Activated CD8-positive, alpha-beta T cell treated with anti-CD3 and anti-CD28 coated beads for 36 hours (primary cell): ENCODE measurements at places on chromosomes 7 and 10. TPM values are rescaled to one million over a fixed set of nuclear protein-coding genes. Genes with fewer than 3 reads are reported as not detected.
A peak's percentile ranks its signal among the peaks of the same experiment; 100 is the strongest.

The PON3 gene
- total RNA-seq, result not detected

The COG5 gene
- total RNA-seq, result 40.3 TPM

The ARF5 gene
- total RNA-seq, result 106 TPM

The GPR158 gene
- total RNA-seq, result not detected

The MMP21 gene
- total RNA-seq, result not detected

The SPAG6 gene
- not detected for total RNA-seq

The SPDYE11 gene
- total RNA-seq, result not detected

DNA sequence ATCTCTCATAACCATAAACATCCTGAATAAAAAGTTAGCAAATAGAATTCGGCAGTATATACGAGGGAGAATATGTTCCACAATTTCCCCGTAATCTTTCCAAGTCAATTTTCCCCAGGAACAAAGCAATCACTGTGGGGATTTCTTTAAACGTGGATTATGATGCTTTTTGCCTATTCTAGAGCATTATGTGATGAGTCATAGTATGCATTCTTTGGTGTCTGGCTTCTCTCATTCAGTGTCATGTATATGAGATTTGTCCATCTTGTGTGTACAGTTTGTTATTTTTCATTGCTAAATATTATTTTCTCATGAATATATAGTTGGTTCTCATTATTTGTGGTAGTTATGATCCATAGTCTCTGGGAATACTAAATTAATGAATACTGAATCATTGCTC is 9.9 kb upstream of the OR9A4 start:
- no peak for DNase-seq

GRCh38 chr10:15316871-15317464 is 54.1 kb downstream of the FAM171A1 start:
- DNase-seq, result no peak

- DNase-seq, result no peak
Observed at GRCh38 chr10:118725886-118726500, 28.8 kb downstream of the CACUL1 start.

DNA sequence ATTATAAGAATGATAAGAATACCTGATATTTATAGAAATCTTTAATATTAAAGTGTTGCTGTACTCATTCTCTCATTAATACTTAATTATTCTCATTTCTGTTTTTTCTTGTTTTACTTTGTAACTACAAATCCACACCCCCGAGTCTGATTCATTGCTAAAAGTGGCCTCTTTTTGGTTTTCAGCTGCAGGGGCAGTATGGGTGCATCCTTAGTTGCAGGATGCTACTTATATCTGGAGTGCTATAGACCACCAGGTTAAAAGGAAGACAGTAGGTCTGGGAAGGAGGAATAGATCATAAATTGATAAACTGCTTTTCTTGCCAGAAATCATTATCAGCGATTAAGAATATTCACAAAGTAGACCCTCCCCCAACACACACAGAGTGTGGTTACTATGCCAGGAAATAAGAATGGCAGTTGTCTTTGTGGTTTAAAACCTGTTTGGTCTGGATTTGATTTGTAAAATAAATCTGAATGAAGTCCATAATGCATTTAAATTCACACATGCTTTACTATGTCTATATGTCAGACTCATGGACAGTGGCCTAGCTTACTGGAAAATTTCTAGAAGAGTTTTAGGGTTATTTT is 96.5 kb downstream of the NRF1 start:
- no peak for DNase-seq

DNA sequence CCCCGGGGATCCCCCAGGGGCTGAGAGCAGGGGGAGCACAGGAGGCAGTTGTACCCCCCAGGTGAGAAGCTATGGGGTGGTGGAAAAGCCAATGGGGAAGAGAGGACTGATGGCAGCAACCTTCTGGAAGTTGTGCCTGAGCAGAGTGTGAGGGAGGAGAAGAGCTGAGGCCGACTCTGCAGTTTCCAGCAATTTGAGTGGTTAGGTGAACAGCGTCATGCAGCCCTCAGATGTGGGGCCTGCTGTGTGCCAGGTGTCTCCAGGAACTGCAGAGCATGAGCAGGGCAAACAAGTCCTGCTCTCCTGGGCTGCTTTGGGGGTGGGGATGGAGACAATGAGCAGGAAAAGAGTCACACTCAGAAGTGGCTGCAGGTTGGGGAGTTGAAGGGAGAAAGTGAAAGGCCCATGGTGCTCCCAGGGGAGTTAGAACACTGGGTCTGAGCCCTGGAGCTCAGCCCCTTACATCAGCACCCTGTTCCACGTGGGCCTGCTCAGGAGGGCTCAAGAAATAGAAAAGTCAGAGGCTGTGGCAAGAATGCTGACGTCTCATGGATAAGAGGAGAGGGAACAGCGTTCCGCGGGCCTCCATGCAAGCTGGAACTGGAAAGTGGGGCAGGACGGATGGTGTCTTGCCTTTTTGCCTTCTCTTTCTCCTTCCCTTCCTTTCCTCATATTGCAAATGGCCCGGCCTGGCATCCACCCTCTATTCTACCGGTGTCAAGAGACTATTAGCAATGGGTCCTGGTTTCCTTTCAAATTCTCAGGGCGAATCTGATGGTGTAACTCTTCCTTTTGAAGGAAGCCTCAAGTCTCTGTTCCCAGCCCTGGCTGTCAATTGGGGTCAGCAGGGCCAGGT is 4.0 kb upstream of the AFAP1L2 start:
- no peak for DNase-seq

- no peak for DNase-seq
Observed at GRCh38 chr7:126845331-126845730, 407.4 kb downstream of the GRM8 start.

DNA sequence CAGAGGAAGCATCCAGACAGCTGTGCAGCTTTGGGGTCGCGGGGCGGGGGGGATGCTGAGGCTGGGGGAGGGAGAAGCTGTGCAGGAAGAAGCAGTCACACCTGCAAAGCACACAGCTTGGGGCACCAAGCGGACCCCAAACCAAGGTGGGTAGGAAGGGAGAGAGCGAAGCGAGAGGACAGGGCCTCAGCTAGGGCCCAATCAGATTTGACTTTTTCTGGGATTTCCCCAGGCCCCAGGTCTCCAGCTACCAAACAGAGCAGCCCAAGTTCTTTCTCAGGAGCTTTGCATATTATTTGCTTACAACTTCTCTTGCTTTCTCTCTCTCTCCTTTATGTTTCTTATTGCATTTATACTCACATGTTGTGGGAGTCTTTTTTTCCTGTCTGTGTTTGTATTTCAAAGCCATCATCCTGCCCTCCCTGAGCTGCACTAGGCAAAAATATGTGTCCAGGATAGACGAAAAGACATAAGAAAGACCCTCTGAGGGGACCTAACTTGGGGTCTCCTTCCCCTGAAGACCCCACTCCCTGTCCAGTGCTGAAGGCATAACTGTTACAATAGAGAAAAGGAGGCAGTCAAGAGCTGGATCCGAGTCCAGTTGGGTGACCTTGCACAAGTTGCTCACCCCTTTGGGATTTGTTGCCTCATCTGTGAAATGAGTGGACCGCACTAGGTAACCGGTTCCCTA is 50.6 kb upstream of the SMNDC1 start:
- DNase-seq, result peak; percentile 35

- DNase-seq, result no peak
Observed at GRCh38 chr7:135158141-135158655, 10.3 kb downstream of the TMEM140 start.

DNA sequence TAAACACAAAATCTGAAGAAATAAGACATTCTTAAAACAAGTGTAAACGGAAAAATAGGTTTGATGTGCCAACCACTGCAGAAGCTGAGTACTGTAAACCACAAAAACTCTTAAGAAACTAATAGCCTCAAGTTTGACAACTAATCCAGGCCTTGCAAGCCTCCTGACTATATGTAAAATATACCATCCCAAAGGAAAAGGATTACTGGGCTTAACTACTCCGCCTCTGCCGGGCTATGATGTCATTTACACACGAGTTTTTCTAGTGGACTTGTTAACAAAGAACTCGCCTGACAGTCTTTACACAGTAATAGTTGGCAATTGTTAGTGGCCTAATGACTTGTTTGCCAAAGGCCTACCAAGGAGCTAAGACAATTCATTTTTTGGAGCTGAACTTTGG is 2.1 kb downstream of the KIF5B start:
- no peak for DNase-seq

DNA sequence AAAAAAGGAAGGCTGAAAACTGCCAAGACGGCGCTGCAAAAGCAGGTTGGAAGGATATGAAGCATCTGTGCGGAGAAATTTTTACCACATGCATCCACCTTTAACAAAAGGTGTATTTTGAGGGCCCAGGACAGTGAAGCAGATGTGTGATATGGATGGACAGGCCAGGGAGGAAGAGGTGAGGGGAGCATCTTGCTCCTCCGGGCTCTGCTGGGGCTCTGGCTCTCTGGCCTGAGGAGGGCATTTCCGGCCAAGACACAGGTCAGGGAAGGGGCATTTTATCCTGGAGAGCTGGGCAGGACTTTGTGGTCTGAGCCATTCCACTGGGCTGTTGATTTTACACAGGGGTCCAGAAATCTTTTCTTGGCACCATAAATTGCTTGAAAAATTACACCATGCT is 175.1 kb downstream of the ZMYND11 start:
- DNase-seq, result no peak

DNA sequence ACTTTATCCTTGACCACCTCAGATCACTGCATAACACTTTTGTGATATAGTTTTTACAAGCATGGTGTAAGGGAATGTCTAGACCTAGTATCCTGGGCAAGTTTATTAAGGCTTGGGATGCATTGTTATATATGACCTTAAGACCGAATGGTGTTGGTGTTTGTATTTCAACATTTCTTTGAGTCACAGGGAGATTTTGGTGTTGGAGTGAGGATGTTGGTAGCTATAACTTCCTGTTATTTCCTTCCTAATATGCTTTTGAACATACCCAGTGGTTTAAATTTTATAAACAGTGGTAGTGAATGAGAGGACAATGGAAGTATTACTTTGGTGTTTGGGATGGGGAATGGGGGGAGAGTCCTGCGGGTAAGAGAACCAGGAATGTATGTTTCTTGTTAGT is 2.6 kb downstream of the EXOC4 start:
- no peak for DNase-seq

- no peak for DNase-seq
Observed at GRCh38 chr10:123141791-123142700, 5.9 kb upstream of the HMX2 start.

GRCh38 chr7:78406531-78406930 is 608.0 kb downstream of the PHTF2 start:
- DNase-seq, result no peak

DNA sequence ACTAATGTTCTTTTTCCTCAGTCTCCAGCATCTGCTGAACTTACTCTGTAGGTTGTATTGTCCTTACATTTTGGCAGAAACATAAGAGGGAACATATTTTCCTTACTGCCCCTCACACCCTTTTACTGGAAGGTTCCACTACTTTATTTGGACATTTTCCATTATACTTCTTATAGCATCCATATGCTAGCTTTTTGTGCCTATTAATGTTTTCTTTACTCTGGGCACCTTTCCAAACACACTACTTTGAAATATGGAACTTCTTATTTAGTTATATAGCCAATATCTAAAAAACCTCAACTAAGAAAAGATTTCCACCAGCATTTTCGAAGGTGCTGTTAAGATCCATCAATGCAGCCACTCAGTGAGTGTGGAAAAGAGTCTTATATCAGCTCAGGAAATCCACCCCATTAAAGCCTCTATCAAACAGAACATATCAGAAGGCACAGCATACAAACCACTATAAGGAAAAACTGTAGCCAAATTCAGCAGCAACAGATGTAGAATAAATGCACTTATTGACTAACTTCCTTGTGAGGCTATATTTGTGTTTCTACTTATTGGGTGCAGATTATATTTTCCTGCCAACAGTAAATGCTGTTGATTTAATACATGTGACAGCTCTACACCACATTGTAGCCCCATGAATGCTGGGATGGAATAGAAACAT is 272.5 kb upstream of the SEMA3E start:
- no peak for DNase-seq

DNA sequence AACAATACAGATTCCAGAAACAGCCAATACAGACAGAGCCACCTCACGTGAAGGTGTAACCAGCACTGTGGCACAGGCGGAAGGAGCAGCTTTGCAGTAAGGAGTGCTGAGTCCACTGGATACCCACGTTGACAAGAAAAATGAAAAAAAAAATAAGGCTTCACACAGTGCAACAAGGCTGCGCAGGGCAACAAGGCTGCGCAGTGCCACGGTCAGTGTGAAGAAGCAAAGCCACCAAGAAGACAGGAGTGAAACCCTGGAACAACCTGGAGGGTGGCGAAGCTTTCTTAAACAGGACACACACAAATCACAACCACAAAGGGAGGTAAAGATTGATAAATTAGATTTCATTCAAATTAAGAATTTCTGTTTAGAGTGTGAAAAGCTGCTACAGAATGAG is 204.0 kb downstream of the MAD1L1 start:
- DNase-seq, result no peak

GRCh38 chr7:111115966-111116365 is 25.0 kb downstream of the LRRN3 start:
- DNase-seq, result no peak

GRCh38 chr7:73644688-73645286 is 20.5 kb upstream of the MLXIPL start:
- DNase-seq, result no peak

- peak; percentile 3 for DNase-seq
Observed at GRCh38 chr7:115477193-115477651, 553.3 kb downstream of the TFEC start.

DNA sequence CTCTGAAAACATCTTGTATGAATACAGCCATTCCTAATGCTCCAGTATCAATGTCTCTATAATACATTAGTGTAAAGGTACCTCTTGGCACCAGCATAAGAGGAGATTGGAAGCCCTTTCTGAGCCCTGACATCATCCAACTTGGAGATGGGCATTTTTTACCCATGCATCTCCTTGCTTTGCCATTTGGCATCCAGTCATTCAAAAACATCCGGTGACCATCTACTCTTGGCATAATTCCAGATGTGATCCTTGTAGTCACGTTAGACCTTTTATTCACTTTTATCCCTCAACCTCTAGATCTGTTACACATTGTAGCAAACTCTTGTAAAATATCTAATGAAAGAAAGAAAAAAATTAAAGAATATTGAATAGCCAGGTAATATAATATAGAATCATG is 17.9 kb upstream of the SGMS1 start:
- DNase-seq, result no peak

DNA sequence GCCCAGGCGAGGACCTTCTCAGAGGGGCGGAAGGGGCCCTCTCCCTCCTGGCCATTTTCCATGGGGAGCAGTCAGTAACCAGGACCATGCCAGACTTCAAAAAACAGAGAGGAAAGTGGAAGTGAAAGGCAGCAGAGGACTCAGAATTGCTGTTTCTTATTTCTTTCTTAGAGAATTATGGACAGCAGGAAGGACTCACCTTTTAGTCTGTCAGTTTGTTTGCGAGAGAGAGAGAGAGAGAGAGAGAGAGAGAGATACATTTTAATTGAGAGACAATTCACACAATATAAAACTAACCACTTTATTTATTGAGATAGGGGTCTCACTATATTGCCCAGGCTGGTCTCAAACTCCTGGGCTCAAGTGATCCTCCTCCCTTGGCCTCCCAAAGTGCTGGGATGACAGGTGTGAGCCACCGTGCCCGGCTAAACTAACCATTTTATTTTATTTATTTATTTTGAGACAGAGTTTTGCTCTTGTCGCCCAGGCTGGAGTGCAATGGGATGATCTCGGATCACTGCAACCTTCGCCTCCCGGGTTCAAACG is 24.5 kb downstream of the SCD start:
- no peak for DNase-seq
